ENCODE measurements at places on chromosomes 3 and 15. TPM values are rescaled to one million over a fixed set of nuclear protein-coding genes. Genes with fewer than 3 reads are reported as not detected.

- no peak for DNase-seq
These were observed 249.5 kb downstream of the UACA start for GRCh38 chr15:70513819-70514218.

GRCh38 chr15:72847033-72847432 lies 63.5 kb upstream of the ADPGK start:
- DNase-seq: no peak

The GPD1L gene
- 21.9 TPM for total RNA-seq

The DGKG gene
- total RNA-seq: 4.8 TPM

- no peak for DNase-seq
These were observed 11.7 kb upstream of the DUSP7 start for GRCh38 chr3:52068055-52068571.

DNA sequence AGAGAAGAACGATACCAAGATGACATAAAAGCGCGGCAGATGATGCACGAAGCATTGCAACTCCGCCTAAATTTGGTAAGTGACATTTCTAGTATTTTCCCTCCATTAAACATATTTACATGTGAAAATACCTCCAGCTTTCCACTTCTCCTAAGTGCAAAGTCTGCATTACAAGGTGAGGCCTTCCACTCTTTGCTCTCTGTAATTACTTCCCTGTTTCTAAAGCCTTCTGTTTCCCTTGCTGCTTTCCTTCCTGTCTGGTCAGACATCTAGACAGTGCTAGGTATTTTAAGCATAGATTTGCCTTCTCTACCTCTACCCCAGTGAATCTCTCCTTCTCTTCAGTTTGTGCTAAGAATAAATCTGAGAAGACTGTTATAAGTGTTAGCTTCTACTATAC lies 1.9 kb downstream of the P2RY12 start:
- DNase-seq: no peak

DNA sequence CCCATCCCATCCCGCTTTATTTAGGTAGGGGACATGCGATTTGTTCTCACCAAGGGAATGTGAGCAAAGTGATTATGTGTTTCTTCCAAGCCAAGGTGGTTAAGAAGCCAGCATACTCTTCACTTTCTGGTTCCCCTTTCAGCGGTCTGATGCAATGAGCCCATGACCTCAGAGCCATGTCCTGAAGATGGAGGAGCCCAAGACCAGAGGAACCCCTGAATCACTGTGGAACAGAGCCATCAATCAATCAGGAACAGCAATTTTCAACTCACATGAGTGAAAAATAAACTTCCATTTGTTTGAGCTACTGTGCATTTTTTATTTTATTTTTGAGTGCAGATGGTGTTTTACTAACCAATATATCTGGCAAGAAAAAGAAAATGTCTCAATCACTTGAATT lies 10.8 kb downstream of the THRB start:
- no peak for DNase-seq

- no peak for DNase-seq
These were observed 372.5 kb upstream of the CFAP20DC start for GRCh38 chr3:59422312-59422711.

The CYP8B1 gene
- total RNA-seq: 0.12 TPM
